ENCODE measurements at places on chromosomes 2 and 18.

DNA sequence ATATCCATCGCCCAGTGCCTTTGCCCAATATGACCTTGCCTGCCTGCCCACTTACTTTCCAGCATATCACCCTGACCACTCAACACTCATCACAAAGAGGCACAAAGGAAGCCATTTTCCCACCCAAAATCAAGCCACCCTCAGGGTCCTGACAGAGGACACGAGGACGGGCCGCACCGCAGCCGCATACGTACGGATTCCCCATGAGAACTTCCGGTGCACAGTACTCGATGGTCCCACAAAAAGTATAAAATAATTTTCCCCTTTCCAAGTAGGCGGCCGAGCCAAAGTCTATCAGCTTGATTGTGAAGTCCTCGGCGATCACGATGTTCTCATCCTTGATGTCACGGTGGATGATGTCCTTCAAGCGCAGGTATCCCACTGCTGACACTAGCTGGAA lies 10.0 kb upstream of the MTERF4 start:
- no peak for DNase-seq

- DNase-seq = no peak
Measured at GRCh38 chr18:64202863-64203262, 54.0 kb upstream of the LINC00305 start.

GRCh38 chr2:100643906-100644501 lies 81.2 kb downstream of the PDCL3 start:
- no peak for DNase-seq

- peak; percentile 11 for DNase-seq
Measured at GRCh38 chr2:20422402-20423271, 24.2 kb upstream of the RHOB start.

DNA sequence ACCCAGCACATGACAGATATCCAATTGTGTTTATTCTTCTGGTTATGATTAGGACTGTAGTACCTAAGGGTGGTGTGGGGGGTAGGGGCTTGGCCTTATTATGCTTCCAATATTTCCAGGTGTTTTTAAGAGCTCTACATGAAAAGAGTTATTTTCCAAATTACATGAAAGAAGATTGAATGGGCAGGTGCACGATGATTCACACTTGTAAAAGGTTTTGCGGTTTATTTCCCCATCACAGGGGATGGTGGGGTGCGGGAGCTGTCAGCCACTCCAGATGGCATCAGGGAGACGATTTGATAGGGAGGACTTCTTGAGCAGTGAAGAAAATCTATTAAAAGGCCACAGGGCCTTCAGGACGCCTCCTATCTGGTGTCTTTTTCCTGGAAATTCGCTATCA lies 15.1 kb upstream of the CCBE1 start:
- DNase-seq = no peak

DNA sequence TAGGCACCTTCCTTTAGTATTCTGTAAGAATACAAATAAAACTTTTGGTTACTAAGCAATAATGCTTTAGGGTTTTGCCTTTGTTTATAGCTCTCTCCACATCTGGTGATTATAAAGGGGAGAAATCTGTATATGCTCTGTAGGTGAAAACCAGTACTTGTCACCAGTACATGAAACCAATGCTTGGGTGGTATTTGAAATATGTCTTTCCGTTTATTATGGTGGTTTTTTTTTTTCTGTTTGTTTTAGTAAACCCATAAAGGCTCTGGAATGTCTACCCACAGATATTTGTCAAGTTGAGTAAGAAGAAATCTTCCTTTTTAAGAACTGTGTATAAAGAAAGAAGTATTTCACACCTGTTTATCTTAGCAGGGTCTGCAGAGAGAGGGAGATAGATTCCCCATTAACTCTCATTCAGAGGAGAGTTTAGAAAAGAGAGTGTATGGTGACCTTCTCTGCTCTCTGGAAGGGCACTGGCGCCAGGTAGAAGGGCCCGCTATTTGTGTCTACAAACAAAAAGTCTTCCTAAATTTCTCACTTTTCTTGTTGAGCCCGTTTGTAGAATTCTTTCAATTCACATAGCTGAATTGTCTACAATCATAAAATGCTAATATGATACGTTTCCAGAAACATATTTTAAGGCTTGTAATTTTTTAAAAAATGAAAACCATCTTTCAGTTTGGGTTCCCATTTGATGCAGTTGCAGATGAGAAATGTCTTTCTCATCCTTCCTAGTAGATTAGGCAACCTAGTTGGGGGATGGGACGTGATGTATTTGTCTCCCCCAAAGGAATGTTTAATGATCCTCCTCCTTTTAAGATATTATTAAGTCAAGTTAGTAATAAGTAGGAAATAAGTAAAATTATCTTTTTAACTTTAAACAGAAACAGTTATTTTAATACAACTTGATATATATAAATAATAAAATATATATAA lies 33.9 kb downstream of the MAP3K20 start:
- DNase-seq = peak; percentile 92

Data from iris pigment epithelial cell (primary cell).